CD8-positive, alpha-beta memory T cell (primary cell): ENCODE measurements at places on chromosomes 5 and 9. TPM values are rescaled to one million over a fixed set of nuclear protein-coding genes. Genes with fewer than 3 reads are reported as not detected.

GRCh38 chr9:19138084-19138483 lies 10.8 kb upstream of the PLIN2 start:
- no peak for DNase-seq
- no peaks in the 10 kb centered on the region for H3K36me3 ChIP-seq
- H3K4me3 ChIP-seq: no peak overlapping the region
- no peaks in the 10 kb centered on the region for H3K27me3 ChIP-seq
- no peaks in the 10 kb centered on the region for H3K4me1 ChIP-seq

DNA sequence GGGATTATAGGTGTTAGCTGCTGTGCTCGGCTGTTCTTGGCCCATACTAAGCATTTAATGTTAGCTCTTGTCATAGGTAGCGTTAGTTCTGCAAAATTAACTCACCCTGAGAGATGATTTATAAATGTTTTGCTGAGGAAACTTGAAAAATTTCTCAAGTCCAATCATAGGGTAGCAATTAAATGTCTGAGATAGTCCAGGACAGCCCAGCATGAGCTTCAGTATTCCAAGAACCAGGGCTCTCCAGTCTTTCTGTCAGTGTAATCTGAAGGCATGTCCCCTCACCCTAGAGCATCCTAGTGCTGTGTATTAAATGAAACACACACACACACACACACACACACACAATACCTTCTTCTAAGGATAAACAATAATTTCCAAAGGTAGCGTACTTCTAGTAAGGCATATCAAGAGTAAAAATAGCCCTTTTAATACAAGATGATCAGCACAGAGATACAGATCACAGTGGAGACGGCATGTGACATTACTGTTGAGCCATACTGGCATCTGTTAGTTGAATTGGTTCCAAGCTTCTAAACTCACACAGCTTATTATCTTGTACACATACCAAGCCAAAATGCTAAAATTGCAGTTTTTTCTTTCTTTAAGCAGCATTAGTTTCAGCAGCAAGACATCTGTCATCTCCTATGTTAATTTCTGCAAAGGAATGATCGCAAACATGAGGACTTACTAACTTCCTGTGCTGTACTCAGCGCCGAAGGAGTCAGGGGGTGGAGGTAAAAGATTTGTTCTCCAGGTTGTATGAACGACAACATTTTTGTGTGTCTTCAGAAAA lies 46.3 kb upstream of the JMY start:
- H3K27ac ChIP-seq: no peak overlapping the region
- no peak for DNase-seq
- H3K27me3 ChIP-seq: no peaks in the 10 kb centered on the region
- H3K4me1 ChIP-seq: no peaks in the 10 kb centered on the region

DNA sequence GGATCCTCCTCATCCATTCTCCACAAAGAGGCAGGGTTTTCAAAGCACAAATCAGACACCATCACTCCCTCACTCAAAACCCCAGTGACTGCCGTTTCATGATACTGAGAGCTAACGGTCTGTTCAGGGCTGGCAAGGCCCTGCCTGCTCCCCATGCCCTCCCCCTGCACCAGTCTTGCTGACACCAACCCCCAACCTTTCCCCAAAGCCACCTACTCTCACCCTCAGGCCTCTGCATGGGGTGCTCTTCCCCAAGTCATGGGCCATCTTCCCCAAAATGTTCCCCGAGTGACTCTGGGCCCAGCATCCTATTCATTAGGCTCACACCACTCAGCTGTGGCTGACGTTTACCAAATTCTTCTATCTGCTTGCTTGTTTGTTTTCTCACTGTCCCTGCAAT lies 21.7 kb upstream of the OLFM1 start:
- no peaks in the 10 kb centered on the region for H3K36me3 ChIP-seq
- H3K27ac ChIP-seq: no peak overlapping the region
- no peak overlapping the region for H3K4me3 ChIP-seq
- H3K27me3 ChIP-seq: no peaks in the 10 kb centered on the region
- no peak for DNase-seq
- no peaks in the 10 kb centered on the region for H3K4me1 ChIP-seq

DNA sequence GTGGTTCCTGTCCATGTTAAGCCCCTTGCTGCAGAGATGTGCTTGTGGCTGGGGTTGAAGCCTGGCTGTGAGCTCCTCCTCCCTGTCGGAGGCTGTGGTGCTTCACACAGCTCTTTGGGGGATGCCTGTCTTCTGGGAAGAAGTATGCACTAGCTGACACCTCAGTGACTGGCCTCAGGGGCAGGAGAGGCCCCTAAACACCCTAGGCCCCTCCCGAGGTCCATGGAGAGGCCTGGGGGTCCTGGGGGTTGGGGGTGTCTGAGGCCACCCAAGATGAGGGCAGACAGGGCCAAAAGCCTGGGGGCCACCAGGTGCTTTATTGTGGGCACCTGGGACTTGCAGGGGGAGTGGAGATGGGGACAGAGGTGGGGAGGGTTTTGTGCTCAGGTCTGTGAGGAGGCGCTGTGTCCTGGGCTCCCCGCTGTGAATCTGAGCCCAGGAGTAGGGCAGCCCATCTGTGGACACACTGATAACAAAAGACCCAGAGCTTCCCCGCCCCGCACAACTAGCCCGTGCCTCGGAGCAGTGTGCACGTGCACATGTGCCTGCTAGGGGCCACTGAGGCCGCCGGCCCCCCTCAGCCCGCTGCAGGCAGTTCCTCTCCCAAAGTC lies 92.0 kb downstream of the PHF2 start:
- H3K27me3 ChIP-seq: no peaks in the 10 kb centered on the region
- H3K4me3 ChIP-seq: no peak overlapping the region
- no peak for DNase-seq
- no peaks in the 10 kb centered on the region for H3K4me1 ChIP-seq

DNA sequence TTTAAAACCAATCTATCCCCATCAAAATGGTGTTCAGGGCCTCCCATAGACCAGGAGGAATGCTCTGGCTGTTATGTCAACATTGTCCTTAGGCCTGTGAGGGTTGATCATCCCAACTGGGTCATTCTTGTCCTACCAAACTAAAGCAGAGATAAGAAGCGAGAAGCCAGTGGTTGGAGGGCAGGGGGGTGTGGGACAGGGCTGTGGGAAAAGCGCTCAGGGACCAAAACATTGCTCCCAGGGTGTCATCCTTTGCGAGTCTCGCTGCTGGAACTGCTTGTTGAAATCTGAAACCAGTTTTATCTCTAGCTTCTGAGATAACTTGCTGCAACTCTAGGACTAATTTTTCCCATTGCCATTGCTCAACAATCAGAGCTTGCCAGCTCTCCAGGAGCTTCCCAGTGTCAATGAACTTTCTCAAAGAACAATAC lies 48.1 kb downstream of the SPATA31C2 start:
- no peaks in the 10 kb centered on the region for H3K4me1 ChIP-seq
- no peak overlapping the region for H3K4me3 ChIP-seq
- H3K27ac ChIP-seq: no peak overlapping the region
- H3K36me3 ChIP-seq: no peaks in the 10 kb centered on the region
- no peaks in the 10 kb centered on the region for H3K27me3 ChIP-seq
- no peak for DNase-seq

DNA sequence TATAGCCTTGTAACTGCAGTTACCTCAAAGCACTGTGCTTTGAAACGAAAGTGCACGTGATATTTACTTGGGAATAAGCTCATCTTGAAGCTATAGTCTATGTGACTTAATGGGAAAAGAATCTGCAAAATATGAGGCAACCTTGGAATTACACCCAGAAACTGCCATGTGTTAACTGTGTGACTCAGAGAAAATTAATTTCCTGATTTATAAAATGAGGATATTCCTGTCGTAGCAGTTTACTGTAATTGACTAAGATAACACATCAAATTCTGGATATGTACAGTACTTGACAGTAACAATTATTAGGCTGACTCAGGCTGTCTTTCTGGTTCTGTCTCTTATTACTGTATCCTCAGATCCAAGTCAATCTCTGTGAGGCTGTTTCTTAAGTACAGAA lies 1079.9 kb upstream of the ACO1 start:
- H3K4me3 ChIP-seq: no peak overlapping the region
- no peaks in the 10 kb centered on the region for H3K36me3 ChIP-seq
- peaks cover 12% of the 10 kb centered on the region for H3K4me1 ChIP-seq
- DNase-seq: no peak

DNA sequence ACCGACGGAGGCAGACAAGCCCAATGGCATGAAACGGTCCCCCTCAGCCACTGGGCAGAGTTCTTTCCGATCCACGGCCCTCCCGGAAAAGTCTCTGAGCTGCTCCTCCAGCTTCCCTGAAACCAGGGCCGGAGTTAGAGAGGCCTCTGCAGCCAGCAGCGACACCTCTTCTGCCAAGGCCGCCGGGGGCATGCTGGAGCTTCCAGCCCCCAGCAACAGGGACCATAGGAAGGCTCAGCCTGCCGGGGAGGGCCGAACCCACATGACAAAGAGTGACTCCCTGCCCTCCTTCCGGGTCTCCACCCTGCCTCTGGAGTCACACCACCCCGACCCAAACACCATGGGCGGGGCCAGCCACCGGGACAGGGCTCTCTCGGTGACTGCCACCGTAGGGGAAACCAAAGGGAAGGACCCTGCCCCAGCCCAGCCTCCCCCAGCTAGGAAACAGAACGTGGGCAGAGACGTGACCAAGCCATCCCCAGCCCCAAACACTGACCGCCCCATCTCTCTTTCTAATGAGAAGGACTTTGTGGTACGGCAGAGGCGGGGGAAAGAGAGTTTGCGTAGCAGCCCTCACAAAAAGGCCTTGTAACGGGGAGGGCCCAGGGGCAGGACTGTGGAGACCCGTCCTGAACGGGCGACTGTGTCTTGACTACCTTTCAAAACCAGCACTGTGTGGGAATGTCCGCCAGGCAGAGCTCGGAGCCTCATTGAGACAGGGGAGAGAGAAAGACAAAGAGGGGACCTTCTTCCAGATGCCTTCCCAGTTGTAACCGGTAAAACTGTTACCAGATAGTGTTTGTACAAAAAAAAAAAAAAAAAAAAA lies 29.9 kb downstream of the CD180 start:
- peak overlapping the region; percentile 69 for H3K27ac ChIP-seq
- peaks cover 60% of the 10 kb centered on the region for H3K4me1 ChIP-seq
- no peaks in the 10 kb centered on the region for H3K27me3 ChIP-seq
- H3K36me3 ChIP-seq: no peaks in the 10 kb centered on the region

- H3K27me3 ChIP-seq: no peaks in the 10 kb centered on the region
- no peak overlapping the region for H3K27ac ChIP-seq
- no peak for DNase-seq
- H3K4me1 ChIP-seq: no peaks in the 10 kb centered on the region
- no peak overlapping the region for H3K4me3 ChIP-seq
Observed at GRCh38 chr5:118553662-118554061, 434.7 kb downstream of the DTWD2 start.

DNA sequence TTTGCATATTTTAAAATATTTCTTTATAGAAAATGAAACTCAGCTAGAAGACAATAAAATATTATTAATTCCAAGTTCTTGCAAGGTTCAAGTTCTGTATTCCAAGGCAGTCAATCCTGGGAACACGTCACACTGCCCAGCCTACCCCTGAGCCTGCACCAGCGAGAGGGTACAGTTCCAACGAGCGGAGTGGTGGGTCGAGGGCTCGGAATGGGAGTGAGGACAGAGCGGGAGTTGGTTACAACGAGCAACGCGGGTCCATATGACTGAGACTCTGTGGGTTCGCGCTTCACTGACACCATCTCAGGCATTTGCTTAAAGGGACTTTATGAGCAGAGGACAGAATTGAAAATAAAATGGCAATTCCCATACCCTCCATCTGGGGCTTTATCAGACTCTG lies 40.0 kb upstream of the SPTLC1 start:
- H3K4me3 ChIP-seq: no peak overlapping the region
- no peaks in the 10 kb centered on the region for H3K4me1 ChIP-seq
- H3K36me3 ChIP-seq: no peaks in the 10 kb centered on the region
- no peak overlapping the region for H3K27ac ChIP-seq
- H3K27me3 ChIP-seq: no peaks in the 10 kb centered on the region

GRCh38 chr9:111984086-111984802 lies 87.6 kb downstream of the UGCG start:
- peaks cover 20% of the 10 kb centered on the region for H3K4me1 ChIP-seq
- H3K27ac ChIP-seq: no peak overlapping the region
- no peak overlapping the region for H3K4me3 ChIP-seq

GRCh38 chr5:61687371-61687770 lies 355.3 kb downstream of the ZSWIM6 start:
- H3K4me1 ChIP-seq: no peaks in the 10 kb centered on the region
- H3K27me3 ChIP-seq: no peaks in the 10 kb centered on the region
- no peak overlapping the region for H3K4me3 ChIP-seq
- no peaks in the 10 kb centered on the region for H3K36me3 ChIP-seq
- H3K27ac ChIP-seq: no peak overlapping the region

DNA sequence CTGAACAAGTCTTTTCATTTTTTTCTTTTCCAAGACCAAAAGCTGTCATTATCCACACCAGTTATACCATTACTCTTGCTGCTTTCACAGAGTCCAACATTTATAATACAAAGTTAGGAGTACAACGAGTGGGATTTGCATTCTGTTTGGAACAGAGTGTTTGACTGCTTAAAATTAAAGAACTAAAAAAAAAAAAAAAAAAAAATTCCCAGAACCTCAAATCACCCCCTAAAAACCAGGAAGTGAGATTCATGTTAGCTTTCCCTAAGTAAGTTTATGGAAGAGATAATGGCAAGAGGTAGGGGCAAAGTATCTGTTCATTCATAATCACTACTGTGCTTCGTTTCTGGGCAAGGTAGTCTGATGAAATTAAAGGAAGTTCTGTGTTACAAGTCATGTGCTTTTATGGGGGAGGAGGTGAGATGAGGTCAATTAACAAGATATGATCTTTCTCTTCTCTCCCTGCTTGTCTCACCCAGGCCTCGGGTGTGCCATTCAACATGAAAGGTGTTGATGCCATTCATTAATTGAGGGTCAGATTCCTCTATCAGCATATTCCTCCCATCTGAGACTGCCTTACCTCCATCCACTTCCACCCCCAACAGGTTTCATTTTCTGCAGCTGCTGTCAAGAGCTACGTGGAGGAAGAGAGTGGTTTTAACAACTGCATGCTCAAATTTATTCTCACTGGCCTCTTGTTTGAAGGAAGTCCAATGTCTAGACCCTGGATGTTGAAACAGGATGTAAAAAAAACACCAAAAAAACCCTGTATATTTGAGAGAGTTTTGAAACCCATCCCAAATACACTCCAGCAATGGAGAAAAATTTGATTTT lies 58.1 kb downstream of the MARCHF3 start:
- peak; percentile 47 for DNase-seq
- peak overlapping the region; percentile 51 for H3K27ac ChIP-seq
- H3K27me3 ChIP-seq: no peaks in the 10 kb centered on the region
- H3K4me1 ChIP-seq: peaks cover 23% of the 10 kb centered on the region
- H3K4me3 ChIP-seq: peak overlapping the region; percentile 21

DNA sequence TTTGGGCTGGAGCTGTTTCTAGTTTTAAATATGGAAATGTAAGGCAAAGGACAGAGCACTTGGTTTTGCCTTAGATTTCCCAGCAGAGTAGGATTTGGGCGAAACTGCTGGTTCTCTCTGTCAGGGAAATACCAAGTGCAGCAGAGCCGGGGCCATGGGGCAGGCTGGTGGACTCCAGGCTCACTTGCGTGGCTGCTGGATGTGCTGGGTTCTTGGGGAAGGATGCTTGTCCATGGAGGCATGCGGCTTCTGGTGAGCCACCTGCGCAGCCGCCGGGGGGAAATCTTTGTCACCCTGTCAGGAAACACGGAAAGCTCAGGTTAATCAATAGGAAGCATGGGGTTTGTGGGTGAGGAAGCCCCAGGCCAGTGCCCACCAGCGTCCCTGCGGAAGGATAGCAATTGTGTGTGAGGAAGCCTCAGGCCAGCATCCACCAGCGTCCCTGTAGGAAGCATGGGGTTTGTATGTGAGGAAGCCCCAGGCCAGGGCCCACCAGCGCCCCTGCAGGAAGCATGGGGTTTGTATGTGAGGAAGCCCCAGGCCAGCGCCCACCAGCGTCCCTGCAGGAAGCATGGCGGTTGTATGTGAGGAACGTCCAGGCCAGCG lies 80.1 kb downstream of the DAP start:
- H3K4me1 ChIP-seq: no peaks in the 10 kb centered on the region
- no peak overlapping the region for H3K4me3 ChIP-seq
- H3K27me3 ChIP-seq: no peaks in the 10 kb centered on the region

Gene SMIM33
- total RNA-seq: 0.11 TPM

Gene GARNL3
- 2.5 TPM for total RNA-seq

Gene SPATA31A3
- total RNA-seq: not detected

Gene ERCC6L2
- 30.0 TPM for total RNA-seq
